Activated naive CD8-positive, alpha-beta T cell treated with anti-CD3 and anti-CD28 coated beads for 36 hours (primary cell): ENCODE measurements at places on chromosomes 1 and 21. TPM values are rescaled to one million over a fixed set of nuclear protein-coding genes. Genes with fewer than 3 reads are reported as not detected.

DNA sequence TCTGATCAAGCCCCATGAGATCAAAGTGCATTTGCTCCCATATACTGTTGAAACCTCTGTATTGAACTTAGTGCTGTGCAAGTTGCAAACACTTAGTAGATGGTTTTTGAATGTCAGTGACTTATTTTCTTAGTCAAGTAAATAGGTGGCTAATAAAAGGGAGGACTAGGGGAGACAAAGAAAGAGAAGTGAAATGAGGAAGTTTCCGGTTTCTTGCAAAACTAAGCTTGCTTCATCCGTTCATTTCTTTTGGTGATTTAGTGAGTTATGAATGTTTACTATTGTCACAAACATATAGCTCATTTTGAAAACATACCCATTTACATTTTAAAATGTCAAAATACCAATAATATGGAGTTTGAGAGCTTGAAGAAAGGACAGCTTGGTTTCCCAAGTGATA lies 23.0 kb downstream of the ADAMTS5 start:
- DNase-seq: no peak

- no peak for DNase-seq
Observed at GRCh38 chr1:238982736-238983135, 403.6 kb upstream of the CHRM3 start.

DNA sequence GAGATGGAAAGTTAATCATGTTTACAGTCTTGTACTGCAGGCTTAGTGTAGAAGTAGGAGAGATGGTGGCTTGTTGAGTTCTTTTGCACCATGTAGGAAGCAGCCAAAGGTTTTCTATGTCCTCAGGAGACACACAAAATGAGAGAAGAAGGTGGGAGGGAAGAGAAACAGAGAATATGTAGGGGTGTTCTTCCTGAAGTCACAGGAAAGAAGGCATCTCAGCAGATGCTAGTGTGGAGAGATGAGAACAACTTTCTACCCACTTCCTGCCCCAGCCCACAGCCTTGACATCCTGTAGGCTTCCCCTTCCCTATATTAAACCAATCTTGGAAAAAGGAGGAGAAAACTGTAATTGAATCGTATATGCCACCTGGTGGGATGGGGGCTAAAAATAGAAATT lies 217.0 kb downstream of the S1PR1 start:
- no peak for DNase-seq

The CSMD2 gene
- not detected for total RNA-seq

The C1orf87 gene
- total RNA-seq: not detected

The USP25 gene
- 36.4 TPM for total RNA-seq

DNA sequence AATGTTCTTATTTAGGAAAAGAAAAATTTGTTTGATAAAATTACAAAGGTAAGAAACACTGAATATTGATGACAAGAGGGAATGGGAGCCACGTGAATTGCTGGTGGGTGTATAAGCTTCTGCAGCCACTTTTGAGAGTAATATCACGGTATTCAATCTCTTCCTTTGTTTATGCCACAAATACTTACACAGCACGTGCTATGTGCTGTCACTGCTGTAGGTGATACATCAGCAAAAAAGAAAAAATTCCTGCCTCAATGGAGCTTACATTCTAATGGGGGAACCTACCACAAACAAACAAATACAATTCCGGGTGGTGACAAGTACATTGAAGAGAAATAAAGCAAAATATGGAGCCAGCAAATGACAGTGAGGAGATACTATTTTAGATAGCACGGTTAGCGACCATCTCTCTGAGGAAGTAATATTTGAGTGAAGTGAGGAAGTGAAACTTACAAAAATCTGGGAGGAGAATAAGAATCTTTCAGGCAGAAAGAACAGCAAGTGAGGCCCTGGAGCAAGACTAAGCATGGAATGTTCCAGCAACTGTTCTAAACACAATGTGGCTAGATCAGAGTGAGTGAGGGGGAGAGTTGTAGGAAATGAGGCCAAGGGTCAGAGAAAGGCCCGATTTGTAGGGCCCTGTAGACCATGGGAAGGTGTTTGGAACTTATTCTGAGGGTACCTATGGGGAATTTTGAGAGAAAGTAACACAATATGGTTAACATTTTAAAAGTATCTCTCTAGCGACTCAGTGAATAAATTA lies 2.6 kb upstream of the FCRLB start:
- DNase-seq: no peak

The RGL1 gene
- 1.6 TPM for total RNA-seq

The APCS gene
- not detected for total RNA-seq

The RNPC3 gene
- 17.8 TPM for total RNA-seq

GRCh38 chr1:206895325-206895724 lies 1.9 kb upstream of the IL24 start:
- DNase-seq: no peak

DNA sequence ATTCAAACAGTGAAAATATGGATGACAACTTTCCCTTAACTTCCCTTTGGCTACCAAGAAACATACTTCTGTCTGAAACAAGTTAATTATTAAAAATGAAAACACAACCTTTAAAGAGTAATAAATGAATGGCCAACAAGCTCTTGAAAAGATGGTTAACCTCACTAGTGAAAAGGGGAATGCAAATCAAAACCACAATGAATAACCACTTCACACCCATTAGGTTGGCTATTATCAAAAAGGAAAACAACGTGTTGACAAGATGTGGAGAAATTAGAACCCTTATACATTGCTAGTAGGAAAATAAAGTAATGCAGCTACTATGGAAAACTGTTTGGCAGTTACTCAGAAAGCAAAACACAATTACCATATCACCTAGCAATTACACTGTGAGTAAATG lies 14.1 kb downstream of the COP1 start:
- no peak for DNase-seq

The BMP8A gene
- 0.16 TPM for total RNA-seq

The CELA3B gene
- not detected for total RNA-seq

The FCRL6 gene
- not detected for total RNA-seq

DNA sequence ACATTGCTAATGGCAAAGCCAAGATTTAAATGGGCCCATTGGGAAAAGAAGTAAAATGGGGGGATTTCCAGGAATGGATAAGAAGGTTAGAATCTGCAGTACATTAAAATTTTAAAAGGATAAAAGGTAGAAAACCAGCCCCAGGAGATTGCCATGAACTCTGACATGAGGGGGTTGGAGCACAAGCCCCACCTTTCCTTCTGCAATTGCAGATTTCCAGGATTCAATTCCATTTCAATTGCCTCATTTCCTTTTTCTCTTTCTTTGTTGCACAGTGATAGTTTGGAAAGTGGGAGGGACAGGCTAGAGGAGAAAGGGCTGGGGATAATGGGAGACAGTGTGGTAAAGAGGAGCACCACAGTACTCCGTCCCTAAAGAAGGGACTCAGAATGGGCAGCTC lies 238.5 kb upstream of the RAB4A start:
- DNase-seq: no peak

The RAD54L gene
- total RNA-seq: 66.3 TPM

The L1TD1 gene
- 0.48 TPM for total RNA-seq

The DCDC2B gene
- not detected for total RNA-seq

DNA sequence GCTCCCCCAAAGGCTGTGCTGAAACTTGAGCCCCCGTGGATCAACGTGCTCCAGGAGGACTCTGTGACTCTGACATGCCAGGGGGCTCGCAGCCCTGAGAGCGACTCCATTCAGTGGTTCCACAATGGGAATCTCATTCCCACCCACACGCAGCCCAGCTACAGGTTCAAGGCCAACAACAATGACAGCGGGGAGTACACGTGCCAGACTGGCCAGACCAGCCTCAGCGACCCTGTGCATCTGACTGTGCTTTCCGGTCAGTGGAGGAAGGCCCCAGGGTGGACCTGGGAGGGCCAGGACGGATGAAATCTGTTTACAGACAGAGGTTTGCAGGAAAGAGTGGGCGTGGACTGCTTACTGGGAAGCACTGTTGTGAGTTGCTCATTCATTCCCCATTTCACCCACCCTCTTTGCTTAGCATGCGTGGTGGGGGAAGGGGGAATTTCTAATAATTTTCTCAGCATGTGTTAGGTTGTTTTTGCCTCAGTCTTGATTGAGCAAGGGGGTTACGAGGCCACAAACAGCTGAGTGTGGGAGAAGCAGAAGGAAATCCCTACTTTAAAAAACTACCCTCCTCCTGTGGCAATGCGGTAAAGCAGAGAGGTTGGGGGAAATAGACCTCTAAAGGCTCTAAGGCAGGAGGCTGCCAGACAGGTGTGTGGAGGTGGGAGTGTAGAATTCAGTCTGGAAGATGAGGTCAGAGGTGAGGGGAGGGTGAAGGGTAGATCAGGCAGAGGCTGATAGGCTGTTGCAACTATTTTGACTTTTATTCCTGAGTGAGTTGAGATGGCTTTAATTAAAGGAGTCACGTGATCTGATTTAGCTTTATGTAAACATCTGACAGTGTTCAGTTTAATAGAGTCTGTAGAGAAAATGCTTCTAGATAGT lies 1.3 kb downstream of the FCGR2A start:
- no peak for DNase-seq

The HSF2BP gene
- total RNA-seq: 0.68 TPM

DNA sequence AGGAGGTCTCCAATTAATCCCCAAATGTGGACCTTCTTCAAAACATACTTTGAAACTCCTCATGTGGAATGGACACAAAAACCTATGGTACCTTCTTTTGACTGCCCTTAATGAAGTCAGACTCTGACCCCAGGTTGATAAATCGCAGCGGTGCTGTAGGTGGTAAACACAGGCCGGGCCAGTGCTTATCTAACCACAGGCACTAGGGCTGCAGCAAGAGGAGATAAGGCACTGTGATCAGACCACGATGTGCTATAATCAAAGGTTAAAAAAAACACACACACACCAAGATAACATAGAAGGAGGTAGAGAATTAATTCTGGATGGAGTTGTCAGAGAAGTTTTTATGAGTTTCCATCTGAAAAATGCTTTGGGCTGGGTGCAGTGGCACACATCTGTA lies 52.3 kb upstream of the SIPA1L2 start:
- DNase-seq: no peak

DNA sequence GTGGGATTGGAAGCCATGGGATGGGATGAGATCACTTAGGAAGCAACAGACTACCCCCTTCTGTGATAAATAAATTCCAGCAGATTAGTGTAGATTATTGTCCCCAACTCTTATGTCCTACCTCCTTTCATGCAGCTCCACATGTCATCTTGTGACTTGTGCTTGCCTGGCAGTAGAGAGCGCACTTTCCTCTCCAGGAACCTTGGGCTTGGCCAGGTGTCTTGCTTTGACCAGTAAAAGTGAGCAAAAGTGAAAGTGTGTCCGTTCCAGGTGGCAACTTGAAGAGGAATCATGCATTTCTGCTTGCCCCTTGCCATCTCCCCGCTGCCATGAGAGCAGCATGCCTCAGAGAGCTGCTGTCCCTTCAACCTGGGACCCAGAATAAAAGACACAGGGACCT lies 122.9 kb upstream of the ERG start:
- DNase-seq: no peak

GRCh38 chr1:3363023-3363422 lies 91.4 kb upstream of the ARHGEF16 start:
- no peak for DNase-seq
